NCI-H524 (cell line): ENCODE measurements at places on chromosomes 3 and 15.

- DNase-seq = no peak
Observed at GRCh38 chr15:38019066-38019465, 84.6 kb downstream of the TMCO5A start.

DNA sequence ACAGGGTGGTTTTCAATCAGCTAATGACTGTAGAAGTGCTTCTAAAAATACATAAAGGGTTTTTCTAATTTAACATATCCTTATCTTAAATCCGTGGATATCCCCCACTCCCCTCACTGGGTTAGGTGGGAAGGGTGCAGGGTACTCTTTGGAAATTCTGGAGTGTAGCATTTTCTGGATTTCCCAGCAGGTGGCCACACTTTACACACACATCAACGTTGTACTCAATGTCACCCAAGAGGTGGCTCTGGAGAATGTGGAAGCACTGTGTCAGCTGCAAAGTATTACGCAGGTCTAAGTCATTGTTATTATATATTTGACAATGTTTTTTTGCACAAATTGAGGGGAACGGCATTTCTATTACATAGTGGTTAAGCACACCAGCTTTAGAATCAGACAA is 168.8 kb downstream of the CHDH start:
- DNase-seq = peak; percentile 29

- DNase-seq = no peak
Observed at GRCh38 chr3:144380849-144381248, 409.2 kb downstream of the DIPK2A start.

DNA sequence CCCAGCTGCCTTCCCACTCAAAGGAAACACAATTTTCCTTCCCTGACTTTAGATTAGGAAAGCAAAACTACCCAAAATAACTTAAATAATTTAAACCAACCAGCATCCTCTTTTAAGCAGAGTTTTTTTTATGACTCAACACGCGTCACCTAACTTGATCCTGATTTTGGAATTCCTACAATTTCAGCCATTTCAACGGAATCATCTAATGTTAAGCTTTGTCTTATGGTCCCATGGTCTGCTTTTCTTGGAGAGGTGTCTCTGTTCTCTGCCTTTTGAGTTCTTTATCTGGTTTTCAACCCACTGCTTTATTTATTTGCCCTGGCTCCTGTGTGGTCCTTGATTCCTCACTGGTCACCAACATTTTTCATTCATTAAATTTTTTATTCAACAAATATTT is 219.2 kb upstream of the ARHGEF26 start:
- no peak for DNase-seq
